ENCODE measurements at places on chromosomes 7 and 10.

GRCh38 chr10:82150123-82150900, 275.3 kb downstream of the NRG3 start:
- H3K4me1 ChIP-seq, result no peaks in the 10 kb centered on the region
- peak; percentile 1 for DNase-seq
- H3K4me3 ChIP-seq, result no peak overlapping the region
- H3K27ac ChIP-seq, result no peak overlapping the region
- H3K36me3 ChIP-seq, result no peaks in the 10 kb centered on the region
- no peaks in the 10 kb centered on the region for H3K27me3 ChIP-seq

GRCh38 chr7:81430761-81431160, 339.1 kb downstream of the HGF start:
- no peaks in the 10 kb centered on the region for H3K36me3 ChIP-seq
- no peak overlapping the region for H3K27ac ChIP-seq
- no peaks in the 10 kb centered on the region for H3K27me3 ChIP-seq
- H3K4me1 ChIP-seq, result peaks cover 2% of the 10 kb centered on the region
- peak; percentile 64 for DNase-seq

GRCh38 chr10:70599791-70600190, 2.8 kb downstream of the PRF1 start:
- DNase-seq, result no peak
- no peaks in the 10 kb centered on the region for H3K4me1 ChIP-seq
- no peaks in the 10 kb centered on the region for H3K36me3 ChIP-seq
- H3K27me3 ChIP-seq, result no peaks in the 10 kb centered on the region
- H3K4me3 ChIP-seq, result no peak overlapping the region

GRCh38 chr10:69645296-69646184, 15.5 kb downstream of the FAM241B start:
- no peak overlapping the region for H3K27ac ChIP-seq
- no peaks in the 10 kb centered on the region for H3K36me3 ChIP-seq

DNA sequence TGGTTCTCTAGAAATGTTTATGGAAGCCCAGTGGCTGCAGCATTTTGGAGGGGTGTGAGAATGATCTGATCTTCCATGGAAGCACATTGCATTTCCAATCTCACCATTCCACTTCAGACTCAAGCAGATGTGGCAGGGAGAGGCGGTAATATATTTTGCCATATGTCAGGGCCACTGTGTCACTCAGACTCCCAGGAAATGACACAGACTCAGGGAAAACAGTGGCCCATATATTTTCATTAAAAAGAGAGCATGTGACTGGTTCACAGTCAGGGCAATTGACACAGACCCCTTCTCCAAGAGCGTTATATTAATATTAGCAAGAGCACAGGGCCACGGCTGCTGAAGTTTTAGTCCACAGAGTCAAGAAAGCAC, 149.3 kb upstream of the NRP1 start:
- no peak overlapping the region for H3K27ac ChIP-seq
- no peaks in the 10 kb centered on the region for H3K27me3 ChIP-seq
- no peak for DNase-seq
- no peak overlapping the region for H3K4me3 ChIP-seq
- H3K36me3 ChIP-seq, result no peaks in the 10 kb centered on the region

GRCh38 chr7:4641091-4641666, 40.9 kb upstream of the FOXK1 start:
- DNase-seq, result no peak
- H3K36me3 ChIP-seq, result no peaks in the 10 kb centered on the region
- peak overlapping the region; percentile 54 for H3K4me3 ChIP-seq
- no peaks in the 10 kb centered on the region for H3K27me3 ChIP-seq

- H3K4me1 ChIP-seq, result no peaks in the 10 kb centered on the region
- peak; percentile 47 for DNase-seq
- no peaks in the 10 kb centered on the region for H3K27me3 ChIP-seq
- no peaks in the 10 kb centered on the region for H3K36me3 ChIP-seq
- H3K4me3 ChIP-seq, result no peak overlapping the region
- peak overlapping the region; percentile 6 for H3K27ac ChIP-seq
Measured at GRCh38 chr7:108415821-108416536, 40.3 kb downstream of the NRCAM start.

GRCh38 chr10:88890681-88891381, 10.8 kb downstream of the STAMBPL1 start:
- DNase-seq, result no peak
- H3K27ac ChIP-seq, result no peak overlapping the region
- H3K4me3 ChIP-seq, result no peak overlapping the region
- no peaks in the 10 kb centered on the region for H3K36me3 ChIP-seq
- H3K27me3 ChIP-seq, result no peaks in the 10 kb centered on the region

- H3K4me1 ChIP-seq, result no peaks in the 10 kb centered on the region
- no peak overlapping the region for H3K4me3 ChIP-seq
- no peak for DNase-seq
- H3K27ac ChIP-seq, result no peak overlapping the region
Measured at GRCh38 chr7:67549126-67549525, 552.5 kb downstream of the TYW1 start.

- H3K27ac ChIP-seq, result no peak overlapping the region
- no peaks in the 10 kb centered on the region for H3K4me1 ChIP-seq
- no peak overlapping the region for H3K4me3 ChIP-seq
- no peaks in the 10 kb centered on the region for H3K27me3 ChIP-seq
- peak; percentile 77 for DNase-seq
- H3K36me3 ChIP-seq, result no peaks in the 10 kb centered on the region
Measured at GRCh38 chr10:118504467-118505205, 90.8 kb downstream of the PRLHR start.

DNA sequence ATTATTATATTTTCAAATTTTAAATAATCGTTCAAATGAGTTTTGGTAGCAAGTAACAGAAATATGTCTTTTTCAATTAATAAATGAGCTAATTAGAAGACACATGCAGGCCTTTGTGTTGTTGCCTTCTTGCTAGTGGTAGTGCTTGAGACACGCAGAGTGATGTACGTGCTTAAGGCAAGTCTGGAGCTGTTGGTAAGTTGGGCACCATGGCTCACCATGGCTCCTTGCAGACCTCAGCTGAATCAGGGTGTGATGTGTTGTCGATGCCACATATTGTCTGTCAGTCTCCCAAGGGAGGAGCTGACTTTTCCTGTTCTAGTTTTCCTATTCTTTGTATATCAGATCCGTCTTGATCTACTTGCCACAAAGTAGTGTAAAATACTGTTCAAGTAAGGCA, 8.3 kb downstream of the CDK14 start:
- DNase-seq, result no peak
- H3K4me3 ChIP-seq, result no peak overlapping the region
- no peaks in the 10 kb centered on the region for H3K36me3 ChIP-seq
- no peak overlapping the region for H3K27ac ChIP-seq
- H3K4me1 ChIP-seq, result peaks cover under 1% of the 10 kb centered on the region

DNA sequence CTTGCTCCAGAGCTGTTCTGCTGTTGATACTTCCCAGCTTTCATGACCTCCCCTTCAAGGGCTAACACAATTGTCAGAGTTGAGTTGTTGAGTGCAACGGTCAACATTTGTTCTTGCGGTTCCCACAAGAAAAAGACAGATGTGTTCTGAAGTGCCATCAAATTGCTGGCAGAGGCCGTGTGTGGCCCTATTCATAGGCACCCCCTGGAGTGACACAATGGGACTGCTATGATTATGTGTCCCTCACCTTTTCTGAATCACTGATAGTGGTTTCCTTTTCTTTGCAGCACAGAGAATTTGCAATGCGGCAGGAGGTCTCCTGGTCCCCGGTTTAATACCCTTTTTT, 5.8 kb upstream of the IGFBP1 start:
- H3K4me1 ChIP-seq, result no peaks in the 10 kb centered on the region
- H3K27ac ChIP-seq, result no peak overlapping the region
- H3K27me3 ChIP-seq, result no peaks in the 10 kb centered on the region
- H3K36me3 ChIP-seq, result no peaks in the 10 kb centered on the region

DNA sequence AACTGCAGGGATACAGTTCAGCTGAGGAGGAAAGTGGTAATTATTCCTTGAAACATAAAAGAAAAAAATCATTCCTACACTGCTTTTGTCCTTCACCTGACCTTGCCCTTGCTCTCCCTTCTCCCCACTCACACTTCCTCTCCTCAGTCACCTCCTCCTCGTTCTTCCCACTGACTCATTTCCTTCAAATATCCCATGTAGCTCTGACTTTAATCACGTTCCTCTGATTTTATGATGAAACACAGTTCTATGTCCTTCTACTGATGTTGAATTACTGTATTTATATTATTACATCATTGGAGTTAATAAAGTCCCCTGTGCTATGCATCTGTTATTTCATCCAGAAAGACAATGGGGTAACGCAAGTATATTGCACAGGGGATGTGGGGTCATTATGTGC, 575.6 kb downstream of the POM121L12 start:
- H3K36me3 ChIP-seq, result no peaks in the 10 kb centered on the region
- no peaks in the 10 kb centered on the region for H3K27me3 ChIP-seq
- no peak for DNase-seq
- no peak overlapping the region for H3K4me3 ChIP-seq
- H3K4me1 ChIP-seq, result no peaks in the 10 kb centered on the region
- no peak overlapping the region for H3K27ac ChIP-seq

GRCh38 chr10:43584051-43584450, 9.6 kb upstream of the ZNF239 start:
- H3K4me1 ChIP-seq, result no peaks in the 10 kb centered on the region
- no peak overlapping the region for H3K4me3 ChIP-seq
- no peak overlapping the region for H3K27ac ChIP-seq
- H3K36me3 ChIP-seq, result no peaks in the 10 kb centered on the region
- DNase-seq, result no peak
- no peaks in the 10 kb centered on the region for H3K27me3 ChIP-seq

Data from fibroblast of lung (primary cell).